ENCODE measurements at places on chromosomes 4 and X. TPM values are rescaled to one million over a fixed set of nuclear protein-coding genes. Genes with fewer than 3 reads are reported as not detected.

The PABPC1L2B gene
- total RNA-seq, result not detected

The ARL9 gene
- not detected for total RNA-seq

The TEX28 gene
- not detected for total RNA-seq

The SLC35A2 gene
- total RNA-seq, result not detected

DNA sequence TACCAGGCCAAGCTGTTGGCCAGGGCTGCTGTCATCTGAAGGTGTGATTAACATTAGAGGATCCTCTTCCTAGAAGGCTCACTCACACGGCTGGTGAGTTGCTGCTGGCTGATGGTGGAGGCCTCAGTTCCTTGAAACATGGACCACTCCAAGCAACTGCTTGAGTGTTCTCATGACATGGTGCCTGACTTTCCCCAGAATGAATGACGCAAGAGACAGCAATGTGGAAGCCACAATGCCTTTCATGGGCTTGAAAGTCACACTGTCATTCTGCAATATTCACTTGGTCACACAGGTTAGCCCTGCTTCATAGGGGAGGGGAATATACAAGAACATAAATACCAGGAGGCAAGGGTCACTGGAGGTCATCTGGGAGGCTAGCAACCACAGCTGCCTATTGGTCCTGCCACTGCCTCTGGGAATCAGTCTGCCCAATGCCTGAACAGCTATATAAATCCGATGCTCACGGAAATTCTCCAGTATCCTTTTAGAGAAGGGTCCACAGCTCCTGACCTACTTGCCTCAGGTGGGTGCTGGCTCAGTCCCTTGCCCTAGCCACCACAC lies 97.1 kb upstream of the MAML3 start:
- no peaks in the 10 kb centered on the region for H3K27me3 ChIP-seq
- no peaks in the 10 kb centered on the region for H3K36me3 ChIP-seq
- H3K4me1 ChIP-seq, result peaks cover 37% of the 10 kb centered on the region
- no peak overlapping the region for H3K4me3 ChIP-seq
- DNase-seq, result no peak

- H3K36me3 ChIP-seq, result no peaks in the 10 kb centered on the region
- H3K27me3 ChIP-seq, result no peaks in the 10 kb centered on the region
- no peak overlapping the region for H3K4me3 ChIP-seq
- H3K27ac ChIP-seq, result no peak overlapping the region
- peak; percentile 28 for DNase-seq
These were observed 213.8 kb upstream of the LDB2 start for GRCh38 chr4:17112292-17112659.

GRCh38 chr4:93809773-93810172 lies 18.8 kb upstream of the ATOH1 start:
- H3K36me3 ChIP-seq, result no peaks in the 10 kb centered on the region

DNA sequence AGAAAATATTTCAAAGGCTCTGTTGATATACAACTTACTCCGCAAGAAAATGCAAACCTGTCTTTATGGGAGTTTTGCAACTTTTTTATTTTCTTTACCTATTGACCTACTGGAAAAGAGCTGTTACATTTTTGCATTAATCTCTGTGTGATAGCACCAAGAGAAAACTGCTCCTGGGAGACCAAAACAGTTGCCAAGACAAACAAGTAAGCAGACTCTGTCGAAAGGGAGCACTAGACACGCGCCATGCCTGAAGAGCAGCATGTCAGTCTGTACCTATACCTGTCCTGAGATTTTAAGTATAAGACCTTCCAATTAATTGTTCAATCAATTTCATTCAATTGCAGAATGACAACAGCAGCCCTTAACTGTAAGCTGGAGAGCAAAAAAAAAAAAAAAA lies 56.0 kb upstream of the TECRL start:
- H3K4me3 ChIP-seq, result no peak overlapping the region
- H3K4me1 ChIP-seq, result no peaks in the 10 kb centered on the region
- H3K27me3 ChIP-seq, result no peaks in the 10 kb centered on the region
- no peak for DNase-seq
- no peaks in the 10 kb centered on the region for H3K36me3 ChIP-seq

All from stomach (tissue), 19 donors.